ENCODE measurements at places on chromosomes 7 and 10. TPM values are rescaled to one million over a fixed set of nuclear protein-coding genes. Genes with fewer than 3 reads are reported as not detected.

ARHGAP22 gene
- total RNA-seq: 0.42 TPM

- H3K27ac ChIP-seq: no peak overlapping the region
- H3K27me3 ChIP-seq: no peaks in the 10 kb centered on the region
- H3K4me3 ChIP-seq: no peak overlapping the region
- no peaks in the 10 kb centered on the region for H3K4me1 ChIP-seq
Measured at GRCh38 chr7:156380261-156380660, 260.3 kb upstream of the RNF32 start.

LRRC18 gene
- total RNA-seq: not detected

DNA sequence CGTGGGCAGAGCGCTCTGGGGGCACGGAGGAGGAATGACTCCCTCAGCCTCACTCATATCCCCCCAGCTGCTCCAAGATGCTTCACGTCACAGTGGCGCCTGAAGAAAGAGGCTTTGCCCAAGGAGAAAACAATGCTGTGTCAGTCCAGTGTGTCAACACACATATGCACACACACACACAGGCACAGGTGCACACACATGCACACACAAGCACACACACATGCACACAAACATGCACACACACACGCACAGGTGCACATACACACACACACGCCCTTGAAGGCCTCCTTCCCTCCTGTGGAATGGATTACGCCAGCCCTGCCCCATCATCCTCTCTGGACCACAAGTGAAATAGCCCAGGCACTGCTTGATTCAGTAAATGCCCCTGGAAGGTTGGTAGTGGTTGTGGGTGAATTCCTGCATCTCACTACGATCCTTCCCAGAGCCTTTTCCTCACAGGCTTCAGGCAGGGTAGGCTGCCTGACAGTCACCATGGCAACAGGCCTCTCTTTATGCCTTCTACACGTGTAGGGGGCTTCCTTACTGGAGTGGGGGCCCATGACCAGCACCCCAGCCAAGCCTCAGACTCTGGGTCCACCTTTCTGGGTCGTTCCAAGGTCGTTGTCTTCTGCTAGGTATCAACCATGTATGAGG is 371.5 kb upstream of the PODXL start:
- no peak overlapping the region for H3K4me3 ChIP-seq
- no peaks in the 10 kb centered on the region for H3K27me3 ChIP-seq
- DNase-seq: no peak
- no peaks in the 10 kb centered on the region for H3K36me3 ChIP-seq

GRCh38 chr7:111438369-111439289 is 123.7 kb downstream of the IMMP2L start:
- H3K4me3 ChIP-seq: no peak overlapping the region
- H3K27ac ChIP-seq: no peak overlapping the region
- no peaks in the 10 kb centered on the region for H3K4me1 ChIP-seq
- DNase-seq: no peak
- no peaks in the 10 kb centered on the region for H3K27me3 ChIP-seq
- H3K36me3 ChIP-seq: no peaks in the 10 kb centered on the region

UCMA gene
- not detected for total RNA-seq

PAX2 gene
- not detected for total RNA-seq

DNA sequence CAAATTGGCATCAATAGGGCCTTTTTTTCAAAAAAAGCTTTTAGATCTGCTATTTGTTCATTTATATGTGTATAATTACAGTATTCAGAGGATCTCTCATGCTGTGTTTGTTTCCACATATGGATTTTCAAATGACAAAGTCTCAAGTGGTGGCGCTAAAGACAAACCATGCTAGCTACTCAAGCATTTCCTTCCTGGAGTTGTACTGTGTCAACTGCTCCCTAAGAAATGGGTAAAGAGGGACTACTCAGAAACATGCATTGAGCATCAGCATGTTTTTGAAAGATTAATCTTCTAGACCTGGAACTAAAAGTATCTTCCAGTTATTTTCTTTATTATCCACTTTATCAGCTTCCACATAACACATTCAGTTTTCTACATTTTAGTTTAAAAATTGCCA is 12.7 kb downstream of the CNTNAP2 start:
- H3K4me1 ChIP-seq: no peaks in the 10 kb centered on the region
- no peak for DNase-seq

DNA sequence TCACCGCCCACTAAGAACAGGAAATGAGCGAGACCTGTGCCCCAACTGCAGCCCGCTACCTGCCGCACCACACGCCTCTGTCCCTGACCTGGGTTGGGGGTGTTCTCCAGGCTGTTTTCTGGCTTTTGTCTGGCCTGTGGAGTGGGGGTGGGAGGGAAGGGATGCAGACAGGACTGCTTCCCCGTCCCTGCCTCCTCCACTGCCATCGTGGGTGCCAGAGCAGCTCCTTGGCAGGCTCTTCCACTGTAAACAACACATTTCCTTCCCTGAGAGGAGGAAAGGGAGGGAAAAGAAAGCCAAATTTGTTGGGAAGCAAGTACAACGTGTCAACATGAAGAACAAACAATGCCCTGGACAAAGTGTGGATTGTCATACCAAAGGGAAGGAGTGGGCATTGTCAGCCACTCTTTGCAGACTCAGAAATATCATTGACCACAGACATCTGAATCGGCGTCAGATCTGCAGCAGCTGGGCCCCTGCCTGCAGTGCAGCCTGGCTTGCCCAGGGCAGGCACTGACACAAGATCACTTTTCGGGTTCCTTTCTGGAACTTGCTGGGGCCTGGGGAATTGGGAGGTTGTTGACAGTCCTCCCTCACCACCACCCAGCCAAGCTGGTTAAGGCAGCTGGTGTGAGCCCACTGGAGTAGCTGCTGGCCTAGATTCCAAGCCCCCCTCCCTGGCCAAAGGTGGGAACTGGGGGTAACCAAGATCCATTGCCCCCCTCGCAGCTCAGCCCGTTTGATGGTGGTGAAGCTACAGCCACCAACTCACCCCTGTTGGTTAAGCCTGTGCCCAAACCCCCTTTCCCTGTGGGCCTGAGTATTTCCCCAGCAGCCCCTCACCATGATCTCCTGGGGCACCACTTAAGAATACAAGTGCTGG is 22.6 kb upstream of the TRIM8 start:
- peak; percentile 34 for DNase-seq
- peaks cover 14% of the 10 kb centered on the region for H3K4me1 ChIP-seq
- peaks cover 15% of the 10 kb centered on the region for H3K36me3 ChIP-seq
- no peaks in the 10 kb centered on the region for H3K27me3 ChIP-seq
- no peak overlapping the region for H3K27ac ChIP-seq
- no peak overlapping the region for H3K4me3 ChIP-seq

GRCh38 chr7:1176891-1177373 is 16.9 kb upstream of the ZFAND2A start:
- DNase-seq: peak; percentile 77
- H3K36me3 ChIP-seq: no peaks in the 10 kb centered on the region
- no peaks in the 10 kb centered on the region for H3K27me3 ChIP-seq

DNA sequence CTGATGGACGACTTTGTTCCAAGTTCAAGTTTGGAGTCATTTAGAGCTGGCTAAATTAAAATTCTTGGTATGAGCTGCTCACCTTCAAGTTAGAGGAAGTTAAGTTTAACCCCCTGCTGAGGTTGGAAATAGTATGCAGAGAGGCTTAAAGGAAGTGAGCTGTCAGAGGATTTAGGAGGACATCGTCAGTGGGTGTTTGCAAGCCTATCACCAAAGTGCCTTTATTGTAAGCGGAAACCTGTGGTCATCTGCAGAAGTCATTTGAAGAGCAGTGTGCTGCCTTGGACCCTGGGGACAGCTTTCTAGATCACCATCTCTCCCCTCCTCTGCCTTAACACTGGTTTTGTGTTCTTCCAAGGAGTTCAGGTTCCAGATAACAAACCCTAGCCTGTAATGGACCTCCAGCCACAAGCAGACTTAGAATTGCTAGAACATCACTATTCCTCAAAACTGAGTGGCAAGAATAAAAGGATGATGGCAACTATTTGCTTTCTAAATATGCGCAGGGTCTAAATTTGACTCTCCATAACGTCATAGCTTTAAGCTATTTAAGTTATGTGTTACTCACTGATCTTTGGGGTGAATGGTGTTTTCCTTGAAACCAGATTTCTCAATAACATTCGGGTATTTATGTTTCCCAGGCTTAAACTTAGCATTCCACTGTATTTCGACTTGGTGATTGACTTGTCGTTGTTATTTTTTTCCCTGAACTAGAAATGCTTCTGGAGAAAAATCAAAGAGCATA is 93.4 kb downstream of the SLC39A12 start:
- peaks cover 2% of the 10 kb centered on the region for H3K27me3 ChIP-seq
- H3K4me1 ChIP-seq: no peaks in the 10 kb centered on the region
- DNase-seq: no peak
- no peak overlapping the region for H3K27ac ChIP-seq
- H3K4me3 ChIP-seq: no peak overlapping the region

DNA sequence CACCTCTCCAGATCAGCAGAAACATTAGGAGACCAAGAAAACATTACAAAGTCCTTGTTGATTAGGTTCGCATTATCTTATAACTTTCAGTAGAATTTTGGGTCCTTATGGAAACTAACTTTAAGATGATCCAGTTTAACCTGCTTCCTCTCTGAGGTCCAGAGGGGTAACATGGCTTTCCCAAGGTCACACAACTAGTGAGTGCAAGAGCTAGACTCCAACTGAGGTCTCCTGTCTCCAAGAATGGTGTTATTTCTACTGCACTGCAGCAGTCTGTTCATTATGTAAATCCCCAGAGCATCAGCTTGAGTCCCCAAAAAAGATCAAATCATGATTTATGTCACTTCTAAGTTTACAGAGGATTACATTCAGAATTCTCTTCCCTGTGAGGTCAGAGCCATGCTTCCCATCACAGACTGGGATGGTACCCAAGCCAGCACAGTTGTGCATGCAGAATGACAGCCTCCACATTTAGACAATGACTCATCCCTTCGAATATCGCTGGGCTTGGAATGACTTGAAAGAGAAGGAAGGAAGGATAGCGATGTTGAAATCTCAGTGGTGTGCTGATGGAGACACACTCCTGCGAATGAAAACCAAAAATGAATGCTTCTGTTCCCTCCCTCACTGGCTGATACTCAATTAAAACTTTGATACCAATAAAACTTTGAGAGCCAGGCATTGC is 163.1 kb upstream of the PLXNA4 start:
- peaks cover 2% of the 10 kb centered on the region for H3K27me3 ChIP-seq
- no peak overlapping the region for H3K4me3 ChIP-seq
- H3K27ac ChIP-seq: no peak overlapping the region
- no peak for DNase-seq
- H3K36me3 ChIP-seq: no peaks in the 10 kb centered on the region

DNA sequence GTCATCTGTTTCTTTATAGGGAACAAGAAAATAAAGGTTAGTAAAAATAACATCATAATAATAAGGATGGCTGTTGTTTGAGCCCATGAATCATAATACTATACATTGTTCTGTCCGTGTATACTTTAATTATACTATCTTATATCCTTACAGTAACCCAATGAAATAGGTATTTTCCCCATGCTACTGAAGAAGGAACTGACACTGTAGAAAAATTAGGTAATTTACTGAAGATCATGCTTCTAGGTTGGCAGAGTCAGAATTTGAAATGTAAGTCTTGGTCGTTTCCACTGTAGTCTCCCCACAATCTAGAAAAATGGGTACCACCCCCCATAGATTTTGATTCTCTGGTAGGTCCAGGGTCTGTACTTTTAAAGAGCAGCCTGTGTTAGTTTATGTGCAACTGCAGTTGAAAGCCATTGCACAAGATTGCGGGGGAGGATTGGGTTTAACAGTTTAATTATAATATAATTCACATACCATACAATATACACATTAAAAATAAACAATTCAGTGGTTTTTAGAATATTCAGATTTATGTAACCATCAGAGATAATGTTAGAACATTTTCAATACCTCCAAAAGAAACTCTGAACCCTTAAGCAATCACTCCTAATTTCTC is 47.7 kb downstream of the SHOC2 start:
- H3K27ac ChIP-seq: no peak overlapping the region
- no peaks in the 10 kb centered on the region for H3K27me3 ChIP-seq
- peaks cover 3% of the 10 kb centered on the region for H3K4me1 ChIP-seq
- DNase-seq: no peak
- H3K4me3 ChIP-seq: no peak overlapping the region
- H3K36me3 ChIP-seq: no peaks in the 10 kb centered on the region

DNA sequence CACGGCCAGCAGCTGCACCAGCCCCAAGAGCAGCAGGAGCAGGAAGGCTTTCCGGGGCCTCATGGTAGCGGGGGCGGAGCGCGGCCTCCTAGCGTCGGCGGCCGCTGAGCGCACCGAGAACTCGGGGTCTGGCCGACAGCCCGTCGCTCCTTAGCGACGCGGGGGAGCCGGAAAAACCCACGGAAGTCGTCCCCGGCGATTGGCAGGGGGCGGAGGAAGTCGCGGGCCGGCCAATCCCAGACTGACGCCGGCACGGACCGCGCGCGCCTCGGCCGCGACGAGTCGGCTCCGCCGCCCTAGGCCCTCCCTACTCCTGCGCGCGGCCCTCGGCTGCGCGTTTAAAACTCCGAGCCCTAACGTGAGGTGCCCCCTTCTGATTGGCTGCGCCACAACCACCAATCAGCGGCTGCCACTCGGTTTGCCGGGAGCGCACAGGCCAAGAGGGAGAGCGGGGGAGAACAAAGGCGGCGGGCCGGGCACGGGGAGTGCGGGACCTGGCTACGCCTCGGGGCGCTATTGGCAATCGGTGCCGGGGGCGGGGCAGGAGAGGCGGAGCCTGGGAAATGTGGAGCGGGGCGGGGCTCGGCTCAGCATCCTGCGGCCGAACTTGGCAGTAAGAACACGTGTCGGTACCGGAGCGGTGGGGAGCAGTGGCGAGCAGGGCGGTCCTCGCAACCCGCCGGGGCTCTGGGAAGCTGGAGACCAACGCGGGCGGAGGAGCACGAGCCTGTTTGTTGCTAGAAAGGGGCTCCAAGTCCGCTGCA is at the start of gene PDIA4:
TSS of gene PDIA4 (minus strand) at position 160 of the 764 bp plus-strand sequence. CDS start at position 63, 97 bp downstream.
- peak within 1 kb of the TSS; percentile 87 for H3K27ac ChIP-seq
- peaks cover 29% of the 10 kb centered on the region for H3K4me1 ChIP-seq
- H3K27me3 ChIP-seq: no peaks in the 10 kb centered on the region
- no peaks in the 10 kb centered on the region for H3K36me3 ChIP-seq
- DNase-seq: peak; percentile 99

GRCh38 chr7:3605222-3605621 is 304.2 kb downstream of the SDK1 start:
- no peaks in the 10 kb centered on the region for H3K36me3 ChIP-seq
- H3K4me1 ChIP-seq: no peaks in the 10 kb centered on the region
- no peak overlapping the region for H3K27ac ChIP-seq
- peaks cover 2% of the 10 kb centered on the region for H3K27me3 ChIP-seq
- DNase-seq: no peak

- DNase-seq: no peak
- no peaks in the 10 kb centered on the region for H3K36me3 ChIP-seq
- H3K4me1 ChIP-seq: no peaks in the 10 kb centered on the region
- no peak overlapping the region for H3K4me3 ChIP-seq
Measured at GRCh38 chr10:113644185-113645120, 19.4 kb downstream of the NRAP start.

- no peak overlapping the region for H3K27ac ChIP-seq
- no peak for DNase-seq
- H3K4me1 ChIP-seq: no peaks in the 10 kb centered on the region
- H3K36me3 ChIP-seq: peaks cover 22% of the 10 kb centered on the region
- H3K4me3 ChIP-seq: no peak overlapping the region
Measured at GRCh38 chr7:129940329-129940728, 12.4 kb downstream of the UBE2H start.

NPY gene
- total RNA-seq: not detected

CRPPA gene
- total RNA-seq: 0.17 TPM

UBE3C gene
- 60.3 TPM for total RNA-seq

All from CD4-positive, CD25-positive, alpha-beta regulatory T cell (primary cell).